SW480 (cell line): ENCODE measurements at places on chromosomes 16 and 17.

- no peak for DNase-seq
These were observed 4.8 kb upstream of the C1QL1 start for GRCh38 chr17:44972953-44973352.

GRCh38 chr17:78599419-78599818, 22.2 kb upstream of the DNAH17 start:
- no peak for DNase-seq

GRCh38 chr17:68581863-68582645, 19.1 kb downstream of the FAM20A start:
- no peak for DNase-seq

DNA sequence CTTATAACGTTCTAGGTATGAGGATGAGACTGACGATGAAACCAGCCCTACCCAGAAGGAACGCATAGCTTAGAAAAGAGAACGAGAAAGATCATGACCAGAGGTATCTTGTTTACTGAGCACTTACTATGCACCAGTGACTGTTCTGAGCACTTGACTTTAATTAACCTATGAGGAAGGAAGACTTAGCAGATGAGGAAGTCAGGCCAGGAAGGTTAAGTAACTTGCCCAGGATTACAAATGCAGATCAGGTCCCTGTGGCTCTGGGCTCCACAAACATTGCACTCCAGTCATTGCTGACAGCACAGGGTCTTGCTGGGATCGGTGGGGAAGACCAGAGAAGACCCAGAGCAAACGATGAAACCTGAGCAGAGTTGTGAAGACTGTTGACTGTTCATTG, 7.1 kb downstream of the KRT13 start:
- no peak for DNase-seq

DNA sequence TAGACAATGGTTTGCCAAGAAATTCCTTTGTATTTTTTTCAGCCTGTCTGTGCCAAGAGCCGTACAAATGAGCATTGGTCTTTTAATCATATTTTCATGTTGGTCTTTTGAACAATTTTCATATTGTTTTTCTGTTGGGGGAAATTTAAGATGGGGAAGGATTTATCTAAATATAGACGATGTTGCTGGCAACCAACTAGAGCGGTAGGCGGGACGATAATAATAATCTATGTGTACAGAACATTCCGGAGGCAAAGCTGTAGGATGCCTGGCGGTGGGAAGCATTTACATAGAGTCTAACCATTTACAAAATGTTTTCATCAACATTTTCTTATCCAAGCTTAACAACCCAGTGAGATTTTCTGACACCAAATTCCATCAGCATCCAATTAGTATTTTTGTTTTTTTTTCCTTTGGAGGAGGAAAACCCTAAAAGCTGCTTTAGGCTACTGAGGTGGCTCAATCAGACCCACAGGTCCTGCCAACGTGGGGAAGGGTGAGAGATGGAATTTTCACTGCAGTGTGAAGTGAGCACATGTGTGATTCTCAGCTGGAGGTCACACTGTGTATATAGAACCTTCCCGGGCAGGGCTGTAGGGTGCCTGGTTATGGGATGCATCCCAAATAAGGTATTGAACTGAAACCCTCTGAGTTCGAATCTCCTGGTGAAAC, 11.7 kb upstream of the SEC14L1 start:
- DNase-seq = no peak
